Liver (tissue), 10 donors: ENCODE measurements at places on chromosomes 16 and 17.

DNA sequence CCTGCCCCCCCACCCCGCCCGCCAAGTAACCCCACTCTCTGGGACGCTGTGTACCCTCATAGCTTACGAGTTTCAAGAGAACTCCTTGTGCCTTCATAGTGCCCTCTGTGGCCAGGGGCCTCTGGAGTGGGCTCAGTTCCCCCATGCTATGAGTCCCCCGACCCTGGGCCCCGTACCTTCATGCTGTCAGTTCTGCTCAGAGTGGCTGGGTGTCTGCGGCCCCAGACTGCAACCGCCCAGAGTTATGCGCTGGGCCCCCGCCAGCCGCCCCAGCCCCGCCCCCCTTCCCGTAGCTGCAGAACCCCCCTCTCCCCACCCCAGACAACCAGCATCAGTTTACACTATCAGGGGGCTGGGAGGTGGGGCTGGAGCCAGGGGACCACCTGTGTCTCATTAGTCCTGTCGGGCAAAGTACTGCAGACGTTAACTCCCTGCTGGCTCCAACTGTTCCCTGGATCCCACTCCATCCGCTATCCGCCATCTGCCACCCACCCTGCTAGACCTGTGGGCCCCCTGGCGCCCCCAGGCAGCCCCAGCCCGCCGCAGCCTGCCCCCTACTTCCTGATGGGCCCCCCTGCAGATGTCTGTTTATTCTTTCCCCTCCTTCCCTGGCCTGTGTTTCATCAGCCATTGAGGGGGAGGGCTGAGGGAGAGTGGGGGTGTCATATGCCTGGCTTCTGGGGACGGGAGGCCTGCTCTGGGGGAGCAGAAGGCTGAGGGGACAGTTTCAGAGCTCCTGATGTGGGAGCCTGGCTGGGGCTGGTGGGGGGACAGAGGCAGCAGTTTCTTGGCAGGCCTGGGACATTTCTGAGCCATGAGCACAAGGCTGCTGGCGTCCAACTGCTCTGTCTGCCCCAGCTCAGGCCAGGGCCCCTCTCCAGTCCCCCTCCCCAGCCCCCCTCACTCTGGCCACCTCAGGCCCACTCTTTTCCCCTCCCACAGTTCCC lies at the start of gene MFAP4:
Gene MFAP4 (minus strand): TSS at position 217 of the 947 bp plus-strand sequence. CDS start 35 bp downstream, at position 182.
- no peak for DNase-seq

DNA sequence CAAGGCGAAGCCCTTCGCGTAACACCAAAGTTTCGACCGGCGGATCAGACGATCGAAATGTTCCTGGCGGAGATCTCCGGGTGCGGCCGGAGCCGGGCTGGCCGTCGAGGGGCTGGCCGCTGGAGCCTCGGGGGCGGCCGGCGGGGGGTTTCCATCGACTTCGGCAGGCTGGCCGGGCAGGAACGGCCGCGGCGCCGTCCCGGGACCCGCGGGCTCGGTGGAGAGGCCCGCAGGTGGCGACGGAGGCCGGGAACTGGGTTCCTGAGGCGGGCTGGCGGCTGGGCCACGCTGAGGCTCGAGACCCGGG lies 1.1 kb downstream of the EPOP start:
- no peak for DNase-seq

DNA sequence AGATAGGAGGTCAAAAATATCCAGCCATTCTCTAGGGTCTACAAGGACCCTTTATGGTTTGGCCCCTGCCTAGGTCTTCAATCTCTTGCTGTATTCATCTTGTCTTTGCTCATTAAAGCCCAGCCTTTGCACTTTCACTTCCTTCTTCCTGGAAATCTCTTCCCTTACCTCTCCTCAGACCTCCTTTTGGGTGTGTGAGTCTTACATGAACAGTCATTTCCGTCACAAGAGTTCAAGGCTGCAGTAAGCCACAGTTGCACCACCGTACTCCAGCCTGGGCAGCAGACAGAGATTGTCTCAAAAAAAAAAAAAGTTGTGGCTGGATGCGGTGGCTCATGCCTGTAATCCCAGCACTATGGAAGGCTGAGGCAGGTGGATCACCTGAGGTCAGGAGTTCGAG lies 6.0 kb upstream of the ATP1B2 start:
- DNase-seq: no peak

DNA sequence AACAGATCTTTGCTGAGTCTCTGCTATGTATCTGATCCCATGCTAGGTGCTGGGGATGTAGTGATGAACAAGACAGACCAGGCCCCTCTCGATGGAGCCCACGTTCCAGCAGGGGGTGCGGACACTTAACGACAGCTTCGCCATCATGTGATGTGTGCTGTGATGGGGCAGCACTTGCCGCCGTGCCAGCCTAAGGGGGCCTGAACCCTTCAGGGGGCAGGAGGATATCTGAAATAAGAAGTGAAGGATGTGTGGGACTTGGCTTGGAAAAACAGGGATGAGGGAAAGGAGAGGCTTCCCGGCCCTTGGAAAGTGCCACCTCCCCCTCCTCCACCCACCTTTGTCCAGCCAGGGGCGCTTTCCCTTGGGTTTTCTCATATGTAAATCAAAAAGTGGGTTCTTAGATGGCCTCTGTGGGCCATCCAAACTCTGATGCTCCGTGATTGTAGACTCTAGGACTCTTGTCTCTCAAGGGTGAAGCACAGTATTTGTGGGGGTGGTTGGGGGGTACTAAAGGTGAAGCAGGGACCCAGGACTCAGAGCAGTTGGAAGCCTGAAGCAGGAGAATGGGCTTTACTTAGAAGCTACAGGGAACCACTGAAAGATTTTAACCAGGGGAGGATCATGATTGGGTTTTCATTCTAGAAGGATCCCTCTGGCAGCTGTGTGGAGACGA lies 4.0 kb upstream of the DLX3 start:
- DNase-seq: no peak

GRCh38 chr16:627454-628239 lies 3.1 kb upstream of the WFIKKN1 start:
- DNase-seq: peak; percentile 48

GRCh38 chr17:82687375-82687861 lies 11.1 kb downstream of the RAB40B start:
- DNase-seq: no peak

- DNase-seq: peak; percentile 65
Measured at GRCh38 chr17:63478814-63479494, 2.1 kb downstream of the ACE start.

DNA sequence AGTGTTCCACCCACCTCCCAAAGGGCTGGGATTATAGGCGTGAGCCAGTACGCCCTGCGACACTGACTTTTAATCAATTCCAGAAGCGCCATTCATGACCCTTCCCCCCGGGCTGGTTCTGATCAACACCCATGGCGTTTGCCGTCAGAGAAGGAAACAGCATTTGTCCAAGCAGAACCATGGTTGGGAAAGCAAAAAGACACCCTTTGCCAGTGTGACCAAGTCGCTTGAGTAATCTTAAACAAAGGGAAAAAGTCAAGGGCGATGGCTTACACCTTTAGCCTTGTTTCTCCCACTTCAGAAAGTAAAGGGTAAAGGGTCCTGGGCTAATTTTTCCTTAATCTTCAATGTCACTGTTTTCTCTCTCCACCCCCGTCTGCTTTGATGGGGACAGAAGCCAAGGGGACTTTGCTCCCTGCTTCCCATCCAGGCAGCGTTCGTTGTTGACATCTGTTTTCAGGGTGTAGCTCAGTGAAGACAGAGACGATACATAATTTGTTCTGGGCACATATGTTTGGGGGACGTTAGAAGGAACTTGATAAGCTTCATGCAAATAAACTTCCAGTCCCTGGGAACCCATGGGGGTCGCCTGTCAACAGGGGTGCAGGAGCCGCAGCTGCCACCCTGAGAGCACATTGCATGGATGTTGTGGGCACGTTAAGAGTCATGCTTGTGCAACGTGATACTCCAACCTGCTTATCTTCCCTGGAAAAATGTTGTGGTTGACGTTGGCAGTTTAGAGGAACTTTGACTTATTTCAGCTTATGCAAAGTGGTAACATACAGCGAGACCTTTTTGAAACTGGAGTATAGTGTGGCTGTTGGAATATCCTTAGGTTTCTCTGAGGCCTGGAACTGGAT lies 50.6 kb upstream of the TANGO6 start:
- DNase-seq: peak; percentile 58

- no peak for DNase-seq
Measured at GRCh38 chr17:81925860-81926450, 1.6 kb downstream of the MAFG start.

DNA sequence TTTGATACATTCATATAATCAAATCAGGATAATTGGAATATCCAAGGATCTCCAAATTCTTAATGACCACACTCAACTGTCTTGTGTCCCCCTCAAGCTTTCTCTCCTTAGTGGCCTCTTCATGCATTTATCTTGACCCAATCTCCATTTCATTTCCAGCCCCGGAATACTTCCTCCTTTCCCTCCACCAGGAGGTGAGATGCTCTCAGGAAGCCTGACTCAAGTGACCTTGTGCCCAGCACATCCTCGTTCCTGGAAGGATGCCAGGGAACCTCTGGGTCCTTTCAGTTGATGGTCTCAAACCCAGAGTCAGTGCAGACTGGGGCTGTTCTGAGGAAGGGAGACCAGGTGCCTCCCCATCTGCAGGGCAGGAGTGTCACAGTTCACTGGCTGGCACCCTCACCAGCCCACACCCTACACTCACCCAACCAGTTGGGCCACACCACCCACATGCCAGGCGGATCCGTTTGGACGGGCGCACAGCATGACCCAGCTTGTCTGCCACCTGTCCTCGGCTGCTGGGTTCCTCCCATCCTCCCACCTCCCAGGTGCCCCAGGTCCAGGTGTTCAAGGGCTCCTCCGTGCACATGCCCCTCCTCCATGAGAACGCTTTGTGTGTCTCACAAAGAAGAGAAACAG lies 14.0 kb upstream of the EMP2 start:
- DNase-seq: no peak

GRCh38 chr16:17829811-17830210 lies 359.1 kb upstream of the XYLT1 start:
- no peak for DNase-seq

- no peak for DNase-seq
Measured at GRCh38 chr16:82773018-82773417, 146.2 kb downstream of the CDH13 start.

DNA sequence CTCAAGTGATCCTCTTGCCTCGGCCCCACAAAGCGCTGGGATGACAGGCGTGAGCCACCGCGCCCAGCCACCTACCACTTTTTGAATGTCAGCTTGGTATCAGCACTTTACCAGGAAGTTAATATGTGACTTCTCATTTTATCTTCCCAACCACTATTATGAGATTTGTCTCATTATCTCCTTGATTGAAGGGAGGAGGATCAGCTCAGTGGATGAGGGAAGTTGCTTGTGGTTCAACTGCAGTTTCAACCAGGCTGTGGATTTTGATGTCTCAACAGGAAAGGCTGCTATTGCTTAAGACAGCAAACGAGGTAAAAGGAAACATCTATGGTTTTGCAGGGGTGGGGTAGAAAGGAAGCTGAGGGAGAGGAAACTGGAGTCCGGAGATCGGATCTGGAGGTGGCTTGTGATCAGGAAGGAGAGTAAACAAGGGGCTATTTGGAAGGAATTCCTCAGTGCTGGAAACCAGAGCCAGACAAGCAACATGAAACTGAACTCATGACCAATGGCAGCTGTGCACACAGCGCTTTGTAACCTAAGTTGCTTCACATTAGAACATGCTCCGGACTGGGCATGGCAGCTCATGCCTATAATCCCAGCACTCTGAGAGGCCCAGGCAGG lies 180.5 kb downstream of the VPS53 start:
- no peak for DNase-seq
